ENCODE measurements at places on chromosomes 11 and 22. TPM values are rescaled to one million over a fixed set of nuclear protein-coding genes. Genes with fewer than 3 reads are reported as not detected.

The HBB gene
- not detected for total RNA-seq

The HBG1 gene
- not detected for total RNA-seq

The NUP50 gene
- 86.7 TPM for total RNA-seq

The PYGM gene
- 0.33 TPM for total RNA-seq

The GRIK4 gene
- total RNA-seq = 0.33 TPM

The GDPD4 gene
- not detected for total RNA-seq

The MMP12 gene
- total RNA-seq = not detected

The ARHGAP1 gene
- 36.3 TPM for total RNA-seq

The GAL3ST3 gene
- total RNA-seq = 0.65 TPM

The SYT13 gene
- total RNA-seq = not detected

The GLB1L3 gene
- total RNA-seq = not detected

The PKDREJ gene
- total RNA-seq = not detected

The HTR3A gene
- not detected for total RNA-seq

The TMEM191B gene
- 0.19 TPM for total RNA-seq

The KDELR3 gene
- total RNA-seq = 43.3 TPM

The OR5AR1 gene
- total RNA-seq = not detected

The PAX6 gene
- total RNA-seq = not detected

The MPPED1 gene
- total RNA-seq = under 0.01 TPM

The TTC36 gene
- 0.19 TPM for total RNA-seq

The ACR gene
- total RNA-seq = 0.38 TPM

The FAM83F gene
- total RNA-seq = not detected

The SLC22A6 gene
- not detected for total RNA-seq

The TMEM191C gene
- total RNA-seq = 1.2 TPM

The RAG1 gene
- 1.9 TPM for total RNA-seq

The CARD10 gene
- total RNA-seq = 43.8 TPM

The MRGPRX4 gene
- not detected for total RNA-seq

The SMTN gene
- 111 TPM for total RNA-seq

The PARVA gene
- total RNA-seq = 55.5 TPM

The FADD gene
- total RNA-seq = 50.0 TPM

The DBX1 gene
- total RNA-seq = not detected

The FBLN1 gene
- 0.65 TPM for total RNA-seq

The LSP1 gene
- 1.3 TPM for total RNA-seq

The RFPL2 gene
- not detected for total RNA-seq

Data from vein endothelial cell (primary cell).